ENCODE measurements at places on chromosomes 4 and X.

- DNase-seq, result no peak
Observed at GRCh38 chrX:123525123-123525725, 207.6 kb downstream of the THOC2 start.

- DNase-seq, result peak; percentile 35
Observed at GRCh38 chr4:27684610-27685011, 824.0 kb downstream of the STIM2 start.

DNA sequence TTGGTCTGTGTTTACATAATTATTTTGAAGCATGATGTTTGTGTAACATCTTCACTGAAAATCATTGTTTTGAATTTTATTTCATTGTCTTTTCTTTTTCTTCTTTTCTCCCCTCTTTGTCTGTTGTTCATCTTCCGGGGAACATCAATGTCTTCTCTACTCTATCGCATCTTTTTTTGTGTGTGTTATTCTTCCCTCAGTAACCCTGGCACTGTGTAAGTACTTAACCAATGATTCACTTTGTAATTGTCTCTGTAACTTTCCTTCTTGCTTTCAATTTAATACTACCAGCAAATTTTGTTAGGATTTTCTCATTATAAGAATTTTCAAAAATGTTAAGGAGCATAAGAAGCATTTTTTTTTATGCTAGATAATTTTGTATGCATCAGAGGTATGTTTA lies 130.8 kb downstream of the PDLIM5 start:
- DNase-seq, result no peak

DNA sequence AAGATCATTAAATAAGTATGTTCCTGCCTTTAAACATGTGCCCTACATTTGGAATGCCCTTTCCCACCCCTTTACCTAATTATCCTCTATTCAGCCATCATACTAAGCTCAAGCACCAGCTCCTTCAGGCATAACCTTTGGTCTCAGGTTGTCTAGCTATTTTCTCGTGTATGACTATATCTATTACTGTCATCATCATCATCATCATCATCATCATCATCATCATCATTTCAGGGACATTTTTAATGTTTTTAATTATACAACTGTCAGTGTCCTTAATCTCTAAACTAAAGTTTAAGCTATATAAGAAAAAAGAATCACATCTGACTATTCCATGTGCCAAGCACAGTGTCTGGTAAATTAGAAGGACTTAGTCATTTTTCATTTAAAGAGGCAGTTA lies 214.6 kb upstream of the CTSO start:
- DNase-seq, result no peak

- DNase-seq, result no peak
Observed at GRCh38 chr4:143183513-143184216, 1.1 kb upstream of the USP38 start.

DNA sequence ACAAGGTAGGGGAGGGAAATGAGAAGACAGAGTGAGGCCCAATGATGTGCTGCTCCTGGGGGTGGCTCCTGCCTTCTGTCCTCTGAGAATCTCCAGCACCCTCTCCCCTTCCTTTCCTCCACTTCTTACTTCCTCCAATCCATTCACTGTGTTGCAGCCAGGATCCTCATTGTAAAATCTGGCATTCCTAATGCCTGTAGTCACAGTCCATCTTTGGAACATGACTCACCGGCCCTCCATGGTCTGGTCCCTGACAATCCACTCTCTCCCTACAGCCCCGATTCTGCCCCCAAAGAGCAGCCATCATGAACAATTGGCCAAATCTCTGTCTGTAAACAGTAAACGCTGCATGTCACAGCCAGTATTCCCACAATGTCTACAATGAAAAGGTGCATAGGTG lies 72.9 kb downstream of the CLNK start:
- DNase-seq, result no peak

DNA sequence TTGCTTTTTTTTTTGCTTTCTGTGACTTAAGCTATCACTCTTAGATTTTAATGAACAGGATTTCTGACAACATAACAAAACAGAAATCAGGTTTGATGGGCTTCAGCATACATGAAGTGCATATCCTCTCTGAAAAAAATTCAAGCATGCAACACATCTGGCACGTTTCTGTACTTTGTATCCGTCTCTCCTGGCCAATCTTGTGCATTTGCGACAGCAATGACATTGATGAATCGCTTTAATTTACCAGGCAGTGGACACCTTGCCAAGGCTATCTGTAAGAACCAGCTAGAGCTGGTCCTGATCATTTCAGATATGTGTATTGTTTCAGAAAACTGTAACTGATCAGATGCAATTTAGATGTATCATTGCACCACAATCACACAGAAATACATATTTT lies 93.3 kb downstream of the CCSER1 start:
- DNase-seq, result no peak

DNA sequence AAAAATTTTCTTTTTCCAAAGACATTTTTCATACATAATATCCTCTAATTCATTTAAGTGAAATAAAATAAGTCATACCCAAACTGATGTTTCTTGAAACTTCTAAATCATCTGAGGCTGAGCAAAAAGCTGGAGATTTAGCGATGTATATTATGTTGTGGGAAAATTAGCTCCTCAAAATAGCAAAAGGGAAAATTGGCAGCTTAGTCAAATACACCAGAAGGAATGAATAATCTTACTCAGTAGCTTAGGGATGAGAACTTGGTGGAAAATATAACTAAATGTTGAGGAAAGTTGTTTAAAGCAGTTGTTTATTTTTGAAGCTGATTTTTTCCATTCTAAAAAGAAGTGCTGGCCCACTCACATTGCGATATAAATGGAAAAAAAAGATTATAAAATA lies 40.9 kb downstream of the GABRA4 start:
- DNase-seq, result no peak

DNA sequence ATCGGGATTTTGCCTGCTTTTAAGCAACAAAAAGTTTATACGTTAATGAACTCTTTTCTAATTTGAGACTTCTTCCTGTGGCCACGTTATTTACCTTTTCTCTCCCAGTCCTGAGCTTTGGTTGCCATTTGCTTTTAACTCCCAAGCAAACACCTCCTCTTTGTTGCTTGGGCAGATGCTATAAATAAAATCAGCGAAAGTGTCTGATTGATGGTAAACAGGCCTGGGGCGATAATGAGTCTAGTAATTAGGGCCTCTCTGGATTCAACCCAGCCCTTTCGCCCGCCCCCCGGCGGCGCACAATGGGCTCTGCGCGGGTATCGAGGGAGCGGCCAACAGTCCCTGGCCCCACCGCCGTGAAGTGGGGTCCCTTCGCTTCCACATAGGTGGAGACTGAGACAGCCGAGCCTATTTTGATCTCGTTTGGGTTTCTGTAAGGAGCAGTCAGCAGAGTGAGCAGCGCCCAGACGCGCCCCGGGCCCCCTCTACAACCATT lies 790 bp downstream of the CLGN start:
- DNase-seq, result peak; percentile 73

DNA sequence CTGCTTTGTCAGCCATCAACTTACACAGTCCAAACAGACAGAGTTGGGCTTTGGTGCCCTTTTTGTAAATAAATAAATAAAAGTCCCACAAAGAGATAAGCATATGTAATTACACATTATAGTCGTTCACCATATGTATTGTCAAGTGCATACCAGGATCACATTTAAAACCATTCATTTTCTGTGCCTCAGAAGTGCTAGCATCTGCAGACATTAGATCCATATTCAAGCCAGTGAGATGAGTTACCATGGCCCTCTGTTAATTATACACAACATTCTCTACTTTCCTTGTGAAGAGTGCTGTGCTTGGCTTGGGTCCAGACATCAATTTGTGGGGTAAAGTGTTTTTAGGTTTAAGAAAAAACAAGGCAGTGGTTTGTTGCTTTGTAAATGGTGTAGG lies 76.8 kb downstream of the ENOX2 start:
- DNase-seq, result no peak

- no peak for DNase-seq
Observed at GRCh38 chrX:149962010-149962409, 23.7 kb upstream of the EOLA2 start.

DNA sequence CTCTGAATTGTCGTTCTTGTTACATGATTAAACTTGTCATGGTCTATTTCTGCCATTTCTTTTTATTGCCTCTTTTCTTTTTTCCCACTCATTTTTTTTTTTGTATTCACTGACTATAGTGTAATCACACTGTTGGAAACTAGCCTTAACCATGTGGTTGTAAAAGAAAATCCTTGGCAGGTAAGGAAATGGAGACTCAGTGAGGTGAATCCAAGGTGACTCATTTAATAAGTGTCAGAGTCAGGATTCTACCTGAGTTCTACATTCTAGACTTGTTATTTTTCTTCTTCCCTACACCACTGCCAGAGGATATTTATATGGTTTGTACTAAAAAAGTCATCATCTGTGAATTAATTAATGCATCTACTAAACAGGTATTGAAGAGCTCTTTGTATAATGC lies 152.2 kb downstream of the CBLL2 start:
- DNase-seq, result no peak

DNA sequence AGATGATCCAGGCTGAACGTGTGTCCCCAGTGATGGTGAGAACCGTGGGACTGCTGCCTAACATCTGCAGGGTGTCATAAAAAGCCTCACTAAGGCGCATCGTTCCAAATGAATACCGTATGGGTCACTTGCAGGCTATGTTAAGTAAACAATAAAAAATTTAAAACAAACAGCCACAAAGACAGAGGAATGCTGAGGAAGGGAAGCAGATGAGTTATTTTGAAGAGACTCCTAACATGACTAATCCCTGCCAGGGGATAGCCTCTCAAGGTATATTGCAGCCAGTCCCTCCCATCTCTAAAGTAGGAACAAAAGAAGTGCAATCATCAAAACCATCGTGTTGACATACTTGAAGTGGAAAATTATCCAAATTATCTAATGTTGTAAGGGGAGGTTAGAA lies 83.8 kb downstream of the UNC5C start:
- DNase-seq, result no peak

DNA sequence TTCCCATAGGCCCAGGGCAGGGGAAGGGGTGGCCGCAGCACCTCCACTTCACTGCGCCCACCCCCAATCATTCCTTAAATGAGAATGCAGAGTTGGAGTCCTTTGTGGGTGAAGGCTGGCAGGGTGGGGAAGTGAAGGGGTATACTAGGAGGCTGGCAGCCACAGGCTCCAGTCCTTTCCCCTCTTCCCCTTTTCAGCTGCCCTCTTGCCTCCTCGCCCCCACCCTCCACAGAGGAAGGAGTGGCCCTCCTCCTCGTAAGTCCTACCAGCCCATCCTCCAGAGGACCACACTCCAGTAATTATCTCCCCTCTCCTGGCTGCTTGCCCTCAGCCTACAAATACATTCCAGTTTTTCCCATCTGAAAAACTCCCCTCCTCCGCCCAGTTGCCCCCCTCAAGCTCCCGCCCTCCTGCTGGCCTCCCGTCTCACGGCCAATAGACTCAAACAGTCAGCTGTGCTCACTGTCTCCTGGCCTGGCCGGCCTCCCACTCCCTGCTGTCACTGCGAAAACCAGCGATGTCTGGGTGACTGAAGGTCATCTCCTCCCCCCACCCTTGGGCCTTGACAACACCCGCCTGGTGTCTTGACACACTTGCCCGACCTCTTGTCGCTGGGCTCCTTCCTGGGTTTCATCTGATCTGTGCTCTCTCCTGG lies 38.8 kb downstream of the EFNB1 start:
- DNase-seq, result no peak

DNA sequence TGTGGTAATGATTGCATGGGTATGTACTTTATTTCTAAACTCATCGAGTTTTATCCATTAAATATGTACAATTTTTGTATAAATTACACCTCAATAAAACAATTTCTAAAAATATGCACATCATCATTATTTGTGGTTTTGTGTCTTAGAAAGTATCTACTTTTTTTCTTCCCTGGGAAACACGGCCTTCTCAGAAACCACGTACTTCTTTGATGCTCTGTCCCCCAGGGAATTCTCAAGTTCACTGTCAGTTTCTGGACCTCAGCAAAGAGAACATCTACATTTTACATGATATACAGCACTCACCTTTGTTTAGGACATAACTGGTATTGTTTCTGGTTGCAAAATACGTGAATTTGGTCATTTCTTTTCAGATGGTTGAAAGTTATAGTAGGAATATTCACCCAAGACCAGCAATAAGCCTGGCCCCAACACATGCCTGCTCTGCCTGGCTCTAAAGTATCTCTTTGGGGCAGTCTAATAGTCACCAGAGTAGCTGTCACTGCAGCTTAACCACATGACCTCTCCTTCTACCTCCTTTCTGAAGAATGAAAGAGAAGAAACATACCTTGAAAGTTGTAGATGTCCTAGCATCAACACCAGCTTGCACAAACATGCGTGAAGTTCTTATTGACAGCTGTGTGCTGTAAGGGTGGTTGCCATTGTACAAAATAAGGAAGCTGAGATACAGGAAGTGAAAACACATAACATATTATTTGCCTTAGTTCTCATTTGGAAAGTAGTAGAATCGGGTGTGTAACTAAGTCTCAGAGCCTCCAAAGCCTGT lies 48.4 kb upstream of the SPANXN4 start:
- no peak for DNase-seq

DNA sequence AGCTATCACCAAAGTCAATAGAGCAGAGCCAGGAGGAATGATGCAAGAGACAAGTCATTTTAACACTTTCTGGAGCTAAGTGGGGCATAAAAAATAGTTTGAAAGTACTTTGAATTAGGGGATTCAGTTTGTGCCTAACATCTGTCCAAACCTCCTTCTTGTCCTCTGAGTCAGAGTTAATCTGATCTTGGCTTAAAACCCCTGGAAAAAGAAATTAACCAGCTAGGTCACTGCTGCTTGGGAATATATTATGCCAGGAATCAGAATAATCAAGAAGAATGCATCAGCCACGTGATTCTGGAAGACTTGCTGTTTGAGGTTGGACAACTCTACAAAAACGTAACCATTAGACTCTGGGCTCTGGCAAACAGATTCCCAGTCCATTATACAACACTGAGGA lies 45.3 kb upstream of the EDA2R start:
- no peak for DNase-seq

DNA sequence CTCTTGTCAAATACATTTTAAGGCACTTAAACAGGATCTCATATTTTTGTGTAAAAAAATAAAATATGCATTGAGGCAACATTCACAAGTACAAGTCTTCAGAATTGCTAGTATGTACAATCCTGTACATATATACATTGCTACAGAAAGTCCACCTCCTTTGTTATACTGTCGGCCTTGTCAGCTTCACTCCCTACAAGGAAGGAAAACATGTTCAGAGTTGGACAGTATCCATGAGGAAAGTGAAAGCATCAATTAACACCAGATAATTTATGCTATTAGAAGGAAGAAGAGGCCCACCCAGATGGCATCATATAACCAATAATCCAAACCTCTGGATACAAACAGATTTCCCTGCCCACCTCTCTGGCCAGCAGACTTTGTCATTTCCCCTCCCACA lies 42.0 kb downstream of the REELD1 start:
- DNase-seq, result no peak

Data from NCI-H1930 (cell line).